Temporal lobe (tissue), 4 donors: ENCODE measurements at places on chromosomes 1 and 21. TPM values are rescaled to one million over a fixed set of nuclear protein-coding genes. Genes with fewer than 3 reads are reported as not detected.

RRP1B gene
- total RNA-seq = 17.2 TPM

ST6GALNAC3 gene
- 11.6 TPM for total RNA-seq

PTAFR gene
- total RNA-seq = 0.74 TPM

PLPPR4 gene
- total RNA-seq = 134 TPM

HES2 gene
- not detected for total RNA-seq

AGT gene
- 6.4 TPM for total RNA-seq

SPATA46 gene
- not detected for total RNA-seq

RGS4 gene
- total RNA-seq = 2.0 TPM

PTPN7 gene
- total RNA-seq = 0.25 TPM

PPIAL4G gene
- 0.25 TPM for total RNA-seq

OR2L13 gene
- 0.74 TPM for total RNA-seq

DMBX1 gene
- total RNA-seq = not detected

MFN2 gene
- total RNA-seq = 39.8 TPM

CRB1 gene
- 21.6 TPM for total RNA-seq

ECE1 gene
- 9.8 TPM for total RNA-seq

PLA2G5 gene
- 0.49 TPM for total RNA-seq

MSH4 gene
- total RNA-seq = 0.98 TPM

IGFN1 gene
- total RNA-seq = 0.25 TPM
